ENCODE measurements at places on chromosomes 11 and 22.

GRCh38 chr11:1409108-1409851 lies 19.5 kb downstream of the BRSK2 start:
- no peak for DNase-seq

DNA sequence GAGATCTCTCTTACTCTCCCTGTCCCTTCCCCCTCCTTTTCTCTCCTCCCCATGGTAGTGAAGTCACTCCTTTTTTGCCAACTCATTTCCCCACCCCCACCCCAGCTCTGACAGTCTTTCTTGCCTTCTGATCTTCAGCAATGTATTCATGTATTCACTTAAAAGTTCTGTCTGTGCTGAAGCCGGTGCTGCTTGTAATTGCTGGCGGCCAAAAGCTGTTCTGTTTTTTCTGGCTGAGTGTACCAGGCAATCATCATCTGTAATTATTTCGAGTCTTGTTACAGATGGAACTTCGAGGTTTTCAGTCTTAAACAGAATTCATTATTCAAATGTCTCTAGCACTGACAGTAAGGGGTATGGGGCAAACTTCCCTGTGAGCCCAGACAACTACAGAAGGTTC lies 99.5 kb downstream of the SPATA19 start:
- no peak for DNase-seq

- DNase-seq, result no peak
Observed at GRCh38 chr11:28058333-28058732, 49.6 kb downstream of the KIF18A start.

- no peak for DNase-seq
Observed at GRCh38 chr11:1396375-1396841, 6.7 kb downstream of the BRSK2 start.
